ENCODE measurements at places on chromosomes 2 and 18.

DNA sequence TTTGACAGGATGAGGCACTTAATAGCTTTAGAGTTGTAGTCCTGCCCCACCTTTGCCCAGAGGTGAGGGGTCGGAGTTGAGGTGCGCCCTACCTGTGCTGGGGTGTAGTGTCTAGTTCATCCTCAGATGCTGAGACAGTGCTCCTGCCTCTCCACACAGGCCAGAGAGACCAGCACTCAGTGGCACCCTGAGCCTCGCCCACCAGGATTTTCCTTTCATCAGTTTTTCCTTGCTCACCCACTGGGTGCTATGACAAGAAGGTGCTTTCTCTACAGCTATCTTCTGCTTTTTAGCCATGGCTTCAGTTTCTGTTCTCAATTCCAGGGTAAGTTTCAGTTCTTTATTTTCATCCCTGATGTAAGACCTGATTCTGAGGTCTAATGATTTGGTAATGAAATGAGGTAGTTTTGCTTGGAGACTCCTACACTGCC lies 16.8 kb upstream of the TMEM131 start:
- no peak for DNase-seq

DNA sequence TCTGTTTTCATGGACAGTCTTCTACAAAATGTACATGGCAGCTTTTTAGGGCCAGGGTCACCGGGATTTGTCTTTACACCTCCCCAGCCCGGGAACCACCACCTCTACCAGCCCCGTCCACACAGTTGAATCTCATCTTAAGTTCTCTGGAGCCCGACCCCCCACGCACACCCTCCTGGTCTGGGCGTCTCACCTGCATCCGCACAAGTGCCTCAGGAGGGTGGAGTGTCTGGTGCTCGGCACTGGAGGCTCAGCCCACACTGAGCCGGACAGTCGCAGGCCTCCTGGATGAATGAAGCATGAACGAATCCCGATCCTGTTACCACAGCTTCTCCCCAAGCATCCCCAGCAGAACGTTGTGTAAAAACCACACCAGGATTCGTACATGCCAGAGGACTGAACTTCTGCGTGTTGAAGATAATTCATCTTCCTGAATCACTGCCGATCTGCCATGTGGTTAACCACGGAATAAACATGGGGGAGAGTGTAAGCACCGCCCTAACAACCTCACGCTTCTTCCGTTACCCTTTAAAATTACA lies 162.0 kb downstream of the RTP5 start:
- DNase-seq = peak; percentile 70

DNA sequence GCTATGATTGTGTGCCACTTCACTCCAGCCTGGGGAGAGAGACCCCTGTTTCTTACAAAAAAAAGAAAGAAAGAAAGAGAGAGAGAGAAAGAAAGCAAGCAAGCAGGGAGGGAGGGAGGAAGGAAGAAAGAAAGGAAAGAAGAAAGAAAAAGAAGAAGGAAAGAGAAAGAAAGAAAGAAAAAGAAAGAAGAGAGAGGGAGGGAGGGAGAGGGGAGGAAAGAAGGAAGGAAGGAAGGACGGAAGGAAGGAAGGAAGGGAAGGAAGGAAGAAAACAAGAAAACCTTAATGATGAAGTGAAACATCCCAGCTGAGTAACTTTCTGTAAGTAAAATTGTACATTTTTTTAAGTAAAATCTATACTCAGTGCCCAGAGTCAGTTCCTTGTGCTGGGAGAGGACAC lies 75.5 kb upstream of the GLS start:
- DNase-seq = no peak

DNA sequence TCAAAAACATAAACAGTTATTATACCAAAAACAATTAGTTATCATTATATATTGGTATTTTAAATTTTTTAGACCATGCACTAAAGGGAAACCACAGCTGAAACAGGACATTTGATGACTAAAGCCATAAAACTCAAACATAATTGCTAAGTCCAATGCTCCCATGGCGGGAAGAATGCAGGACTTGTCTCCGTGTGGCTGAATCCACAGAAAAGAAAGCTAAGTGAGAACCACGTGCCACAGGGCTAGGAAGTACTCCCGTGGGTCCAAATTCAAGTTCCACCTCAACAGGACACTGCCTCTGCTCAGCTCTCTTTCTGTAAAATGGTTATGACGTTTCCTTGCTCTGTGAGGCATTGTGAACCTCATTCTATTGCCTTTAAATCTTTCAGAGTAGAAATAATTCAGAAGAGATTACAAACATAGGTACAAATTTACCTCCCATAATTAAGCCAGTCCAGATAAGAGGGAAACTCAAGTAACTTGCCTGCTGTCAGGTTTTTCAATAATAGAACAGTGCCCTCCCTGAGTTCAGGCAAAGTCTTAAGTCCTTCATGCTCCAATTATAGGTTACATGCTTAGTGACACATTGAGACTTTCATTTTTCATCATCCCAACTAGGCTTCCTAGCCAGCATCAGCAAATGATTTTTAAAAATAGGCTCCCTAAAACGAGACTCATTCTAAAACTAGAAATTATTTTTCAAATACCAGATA lies 36.7 kb downstream of the FTCDNL1 start:
- peak; percentile 32 for DNase-seq

GRCh38 chr2:179876266-179876665 lies 14.9 kb upstream of the ZNF385B start:
- no peak for DNase-seq

- DNase-seq = no peak
Observed at GRCh38 chr2:140759426-140760156, 1371.2 kb downstream of the LRP1B start.

DNA sequence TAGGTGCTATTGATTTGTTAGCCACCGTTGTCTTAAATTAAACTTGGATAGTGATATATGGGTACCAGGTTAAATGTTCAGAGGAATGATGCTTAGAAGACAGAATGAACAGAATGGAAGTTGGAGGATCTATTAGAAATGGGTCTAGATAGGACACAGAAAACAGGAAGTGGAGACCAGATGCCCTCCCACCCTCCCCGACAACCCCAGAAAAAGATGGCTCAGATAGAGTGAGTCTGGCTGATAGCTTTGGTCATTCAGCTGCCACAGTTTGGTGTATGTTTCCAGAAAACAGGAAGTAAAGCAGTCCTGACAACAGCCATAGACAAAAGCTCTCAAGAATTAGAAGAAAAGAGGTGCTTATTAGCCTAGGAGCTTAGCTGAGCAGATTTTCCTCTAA lies 71.5 kb upstream of the DSG1 start:
- DNase-seq = no peak

- no peak for DNase-seq
Observed at GRCh38 chr18:27181726-27182125, 3.4 kb downstream of the CHST9 start.

DNA sequence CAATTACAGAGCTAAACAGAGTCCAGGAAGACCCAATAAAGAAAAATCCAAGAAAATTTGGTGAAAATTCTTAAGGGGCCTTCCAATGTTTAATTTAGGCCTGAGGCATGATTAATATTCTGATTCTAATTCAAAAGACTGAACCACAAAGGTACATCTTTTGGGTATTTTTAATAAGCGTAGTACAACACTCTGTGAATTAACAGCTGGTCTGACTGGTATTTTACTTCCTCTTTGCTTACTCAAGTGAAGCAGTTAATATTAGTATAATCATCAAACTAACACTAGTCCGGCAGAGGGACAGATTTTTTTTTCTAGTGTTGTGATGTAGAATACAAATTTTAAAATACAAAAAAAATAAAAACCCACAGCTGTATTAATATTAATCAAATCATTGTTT lies 652.9 kb downstream of the NR4A2 start:
- no peak for DNase-seq

DNA sequence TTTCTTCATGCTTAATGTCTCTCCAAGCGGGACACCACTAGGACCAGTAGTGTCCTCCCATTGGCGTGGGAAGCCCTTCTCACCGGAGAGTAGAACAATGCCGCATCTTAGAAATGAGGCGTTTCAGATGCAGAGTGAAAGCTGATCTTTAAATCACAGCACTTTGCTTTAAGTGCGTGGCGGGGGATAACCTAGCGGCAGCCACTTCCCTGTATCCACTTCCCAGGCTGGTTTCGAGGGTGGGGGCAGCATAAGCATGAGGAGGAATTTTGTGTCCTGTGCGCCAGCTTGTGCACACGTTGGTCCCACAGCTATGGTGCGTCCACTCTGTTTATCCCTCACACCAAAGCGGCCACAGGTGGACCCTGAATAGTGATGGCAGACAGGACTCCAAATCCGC lies 63.1 kb downstream of the MBP start:
- DNase-seq = no peak

DNA sequence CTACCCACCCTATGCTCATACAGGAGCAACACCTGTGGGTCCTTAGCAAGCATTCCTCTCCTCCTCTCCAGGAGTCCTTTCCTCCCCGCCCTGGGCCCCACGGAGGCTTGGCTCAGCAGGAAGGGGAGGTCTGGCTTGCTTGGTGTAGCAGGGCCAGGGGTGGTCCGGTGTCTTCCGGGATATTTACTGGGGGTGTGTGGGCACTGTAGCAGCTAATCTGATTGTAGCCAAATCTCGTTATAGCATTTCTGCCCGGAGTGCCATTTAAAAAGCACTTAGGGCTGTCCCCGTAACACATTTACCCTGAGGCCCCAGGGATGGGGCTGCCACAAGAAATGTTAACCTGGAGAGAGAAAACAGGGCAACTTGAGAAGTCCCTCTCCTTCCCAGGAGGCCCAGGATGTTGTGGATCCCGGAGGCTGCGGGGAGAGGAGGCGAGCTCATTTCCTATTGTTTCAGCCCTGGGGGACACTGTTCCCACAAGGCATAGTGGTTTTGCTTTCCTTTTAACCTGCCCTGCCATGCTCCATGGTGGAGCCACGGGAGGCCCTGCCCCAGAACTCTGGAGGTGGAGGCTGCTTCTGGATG lies 134.5 kb downstream of the CLIP4 start:
- no peak for DNase-seq

DNA sequence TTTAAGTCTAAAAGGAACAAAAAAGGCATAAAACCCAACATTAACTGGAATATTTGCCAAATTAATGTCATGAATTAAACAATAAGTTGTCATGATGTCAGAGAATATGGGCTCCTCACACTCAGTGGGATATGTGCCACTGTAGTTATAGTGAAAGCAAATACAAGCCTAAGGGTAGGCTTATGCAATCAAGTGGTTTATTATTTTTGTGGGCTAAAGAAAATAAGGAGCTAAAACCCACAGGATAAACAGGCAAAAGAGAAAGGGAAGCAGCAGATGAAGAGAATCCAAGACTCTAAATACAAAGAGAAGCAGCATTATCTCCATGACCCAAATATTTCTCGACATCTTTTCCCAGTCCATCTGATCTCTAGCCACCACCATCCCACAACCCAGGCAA lies 17.5 kb downstream of the YWHAQ start:
- peak; percentile 90 for DNase-seq

- DNase-seq = no peak
Observed at GRCh38 chr2:45083175-45083574, 73.9 kb upstream of the SIX2 start.

- no peak for DNase-seq
Observed at GRCh38 chr2:55951533-55951932, 28.0 kb upstream of the EFEMP1 start.

- peak; percentile 50 for DNase-seq
Observed at GRCh38 chr2:196804381-196804780, 4.8 kb downstream of the C2orf66 start.

DNA sequence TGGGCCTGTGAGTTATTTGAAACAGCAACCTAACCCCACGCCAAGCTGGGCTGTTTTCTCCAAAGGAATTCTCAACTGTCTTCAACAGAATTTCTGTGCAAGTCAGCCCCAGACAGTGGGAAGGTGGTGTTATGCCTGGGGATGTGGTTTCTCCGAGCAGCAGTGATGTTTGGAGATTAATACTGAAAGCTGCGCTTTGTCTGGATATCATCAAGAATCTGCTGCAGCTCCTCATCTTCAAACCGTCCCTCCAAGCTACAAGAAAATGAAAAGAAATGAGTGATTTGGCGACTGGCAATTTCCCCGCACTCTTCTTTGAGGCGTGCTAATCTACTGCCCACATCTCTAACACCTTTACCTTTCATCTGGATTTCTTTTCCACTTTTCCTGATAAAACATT lies 10.0 kb downstream of the POLR2D start:
- no peak for DNase-seq

DNA sequence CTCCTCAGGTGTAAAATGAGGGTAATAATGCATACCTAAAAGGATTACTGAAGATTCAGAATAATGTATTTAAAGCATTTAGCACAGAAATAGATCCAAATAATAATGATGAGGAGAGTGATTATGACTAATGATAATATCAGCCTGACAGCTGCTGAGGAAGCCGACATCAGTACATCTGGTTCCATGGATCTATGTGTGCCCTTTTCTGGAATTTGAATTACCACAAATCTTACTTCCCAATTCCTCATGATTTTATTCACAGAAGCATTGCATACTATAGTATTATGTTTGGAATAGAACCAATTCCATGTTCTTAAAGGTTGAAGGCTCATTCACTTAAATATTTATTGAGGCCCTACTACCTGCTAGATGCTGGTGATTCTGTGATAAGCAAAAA lies 248.9 kb upstream of the THUMPD2 start:
- DNase-seq = peak; percentile 82

GRCh38 chr2:52857722-52858121 lies 909.9 kb upstream of the CHAC2 start:
- DNase-seq = no peak

DNA sequence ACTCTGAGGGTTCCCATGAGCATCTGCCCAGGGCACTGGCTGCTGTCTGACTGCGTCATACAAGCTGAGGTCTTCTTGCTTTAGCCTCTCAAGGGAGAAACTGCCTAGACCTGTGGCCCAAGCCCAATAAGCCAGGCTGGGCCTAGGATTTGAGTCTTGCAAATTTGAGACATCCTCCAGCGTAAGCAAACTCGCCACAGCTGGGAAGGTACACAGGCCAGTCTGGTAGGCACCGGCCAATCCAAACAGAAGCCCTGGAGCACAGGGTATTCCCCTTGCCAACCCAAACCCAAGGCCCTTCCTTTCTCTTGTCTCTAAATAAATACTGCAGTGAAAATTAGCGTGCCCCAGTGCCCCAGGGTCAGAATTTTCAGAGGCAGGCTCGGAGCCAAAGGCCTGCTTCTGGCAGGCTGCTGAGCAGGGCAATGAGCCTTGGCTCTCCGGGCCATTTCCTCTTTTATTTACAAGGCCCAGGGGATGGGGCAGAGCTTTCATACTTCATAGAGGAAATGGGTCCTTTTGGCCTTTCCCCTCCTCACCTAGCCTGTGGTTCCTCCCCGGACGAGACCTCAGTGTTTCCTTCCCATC lies 33.3 kb downstream of the POLR1A start:
- DNase-seq = no peak

DNA sequence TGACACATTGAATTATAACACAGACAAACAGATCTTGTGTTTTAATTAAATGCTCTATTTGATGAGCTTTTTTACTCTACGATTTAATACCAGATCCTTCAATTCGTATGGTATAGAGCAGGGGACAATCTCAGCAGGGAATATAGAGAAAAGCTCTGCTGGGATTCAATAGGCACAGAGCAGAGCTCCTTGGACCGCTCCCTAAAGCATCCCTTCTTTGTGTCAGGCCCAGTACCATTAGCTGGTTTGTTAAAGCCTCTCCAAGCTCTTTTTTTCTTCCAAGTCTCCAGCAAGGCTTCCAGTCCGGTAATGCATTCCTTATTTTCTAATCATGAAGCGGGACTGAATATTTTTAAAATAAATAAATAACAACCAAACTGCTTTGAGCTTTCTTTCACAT lies 466.0 kb downstream of the NR4A2 start:
- no peak for DNase-seq

GRCh38 chr2:72830273-72830672 lies 4.4 kb upstream of the EXOC6B start:
- DNase-seq = no peak

- peak; percentile 27 for DNase-seq
Observed at GRCh38 chr2:136006658-136007057, 21.2 kb upstream of the DARS1 start.

- DNase-seq = no peak
Observed at GRCh38 chr18:13725566-13726231, 659 bp downstream of the FAM210A start.

Data from fibroblast of skin of back (primary cell).